GM13977 (cell line): ENCODE measurements at places on chromosomes 12 and 14.

DNA sequence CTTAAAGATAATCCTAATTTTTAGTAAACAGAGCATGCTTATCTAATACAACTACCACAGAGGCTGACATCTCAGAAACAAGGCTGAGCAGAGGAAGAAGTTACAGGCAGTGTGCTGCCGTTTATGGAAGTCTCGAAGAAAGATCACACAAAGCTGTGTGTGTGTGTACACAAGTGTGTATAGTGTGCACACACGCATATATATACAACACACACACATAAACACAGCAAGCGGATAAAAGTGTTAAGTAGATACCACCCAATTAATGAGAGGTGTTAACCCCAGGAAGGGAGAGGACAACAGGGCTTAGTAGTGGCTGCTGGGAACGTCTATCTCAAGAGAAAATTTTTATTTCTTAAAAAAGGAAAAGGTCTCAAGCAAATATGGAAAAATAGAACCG, 15.3 kb downstream of the CCDC88C start:
- no peak for DNase-seq

GRCh38 chr12:27578689-27579372, 54.8 kb downstream of the PPFIBP1 start:
- DNase-seq = no peak

DNA sequence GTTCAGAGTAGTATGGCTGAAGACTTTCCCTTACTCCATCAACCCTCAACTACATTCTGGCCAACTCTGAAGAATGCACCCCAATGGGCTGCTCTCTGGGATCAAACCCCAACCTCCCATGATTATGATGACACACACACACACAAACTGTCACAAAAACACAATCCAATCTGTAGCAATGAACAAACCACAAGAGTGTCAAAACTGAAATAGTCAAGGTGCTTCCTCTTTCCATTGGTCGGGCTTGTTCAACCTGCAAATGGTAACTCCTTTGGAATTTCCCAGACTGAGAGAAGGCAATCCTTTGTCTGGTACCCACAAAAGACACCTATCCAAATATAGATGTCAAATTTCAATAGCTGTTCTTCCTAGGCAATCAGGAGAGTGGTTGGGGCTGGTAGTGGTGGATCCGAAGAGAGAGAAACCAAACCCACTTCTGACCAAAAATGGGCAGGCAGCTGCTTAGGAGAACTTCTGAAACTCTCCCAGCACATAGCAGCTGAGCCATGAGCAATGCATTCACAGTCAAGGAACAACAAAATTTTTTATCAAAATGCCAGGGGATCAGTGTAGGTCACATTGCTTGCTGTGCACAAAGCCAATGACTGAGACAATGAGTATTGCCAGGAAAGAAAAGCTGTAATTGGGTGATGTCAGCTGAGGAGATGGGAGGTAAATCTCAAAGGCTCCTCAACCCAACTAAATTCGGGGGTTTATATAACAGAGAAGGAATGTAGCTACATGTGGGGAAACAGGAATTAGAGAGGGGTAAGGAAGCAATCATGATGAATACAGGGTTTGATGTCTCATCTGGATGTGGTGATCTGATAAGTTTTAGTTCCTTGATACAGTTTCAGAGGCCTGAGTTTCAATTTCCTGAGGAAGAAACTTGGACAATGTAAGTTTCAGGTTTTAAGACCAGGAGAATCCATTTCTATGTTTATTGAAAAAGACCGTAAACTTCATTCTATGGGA, 191.4 kb downstream of the KITLG start:
- DNase-seq = no peak

DNA sequence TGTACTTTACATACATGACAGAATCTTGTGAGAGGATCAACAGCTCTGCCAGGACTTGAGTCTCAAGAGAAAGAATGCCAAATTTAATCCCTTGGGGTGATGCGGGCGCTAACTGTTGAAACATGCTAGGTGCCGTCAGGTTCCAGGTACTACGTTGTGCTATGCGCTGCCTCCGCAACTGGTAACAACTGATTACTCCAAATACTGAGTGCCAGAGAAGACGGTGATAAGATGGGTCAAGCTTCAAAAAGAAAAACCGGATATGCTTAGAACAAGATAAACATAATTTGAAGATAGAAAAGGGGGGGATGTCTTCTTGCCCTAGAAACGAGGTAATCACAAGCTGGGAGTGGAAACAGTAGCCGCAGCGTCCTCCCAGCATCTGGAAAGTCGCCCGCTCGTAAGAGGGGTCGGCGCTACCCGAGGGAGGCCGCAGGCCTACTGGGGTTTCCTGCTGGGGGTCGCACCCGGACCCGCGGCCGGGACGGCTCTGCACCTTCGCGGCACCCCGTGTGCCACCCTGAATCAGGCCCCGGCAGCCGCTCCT, 678 bp downstream of the ZBTB25 start:
- no peak for DNase-seq

- DNase-seq = no peak
These were observed 61.4 kb upstream of the PNMA1 start for GRCh38 chr14:73775339-73776193.

DNA sequence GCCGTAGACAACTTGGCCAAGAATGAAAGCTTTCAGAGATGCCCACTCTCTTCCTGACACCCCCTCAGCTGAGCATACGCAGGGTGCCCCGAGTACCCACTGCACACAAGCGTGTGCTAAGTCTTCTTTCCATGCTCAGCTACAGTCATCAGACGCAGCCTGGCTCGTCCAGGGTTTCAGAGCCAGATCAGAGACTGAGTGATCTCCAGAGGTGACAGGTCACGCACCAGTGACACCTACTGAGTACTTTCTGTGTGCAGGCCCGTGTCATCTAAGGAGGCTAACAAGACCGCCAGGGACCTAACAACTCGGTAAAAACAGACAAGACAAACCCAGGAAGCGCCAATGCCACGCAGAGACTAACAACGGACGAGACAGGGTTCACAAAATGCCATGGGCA, 25.1 kb downstream of the STX2 start:
- DNase-seq = no peak

DNA sequence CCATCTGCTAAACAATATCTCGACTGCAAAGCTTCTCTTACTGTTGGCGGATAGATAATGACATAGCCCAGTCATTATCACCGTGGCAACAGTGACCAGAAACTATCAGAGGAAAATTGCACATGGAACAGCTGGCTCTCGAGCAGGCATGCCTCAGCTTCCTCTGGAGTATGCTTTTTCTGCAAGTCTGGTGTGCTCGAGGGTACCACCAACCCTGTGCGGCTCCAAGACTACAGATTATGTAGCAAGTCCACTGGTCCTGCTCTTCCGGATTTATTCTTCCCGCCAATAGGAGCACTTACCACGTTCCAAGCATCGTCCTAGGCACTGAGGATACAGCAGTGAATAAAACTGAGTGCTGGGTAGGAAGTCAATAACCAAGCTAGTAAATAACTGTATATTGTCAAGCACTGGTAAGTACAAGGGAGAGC, 1.4 kb upstream of the GLRX5 start:
- DNase-seq = no peak

DNA sequence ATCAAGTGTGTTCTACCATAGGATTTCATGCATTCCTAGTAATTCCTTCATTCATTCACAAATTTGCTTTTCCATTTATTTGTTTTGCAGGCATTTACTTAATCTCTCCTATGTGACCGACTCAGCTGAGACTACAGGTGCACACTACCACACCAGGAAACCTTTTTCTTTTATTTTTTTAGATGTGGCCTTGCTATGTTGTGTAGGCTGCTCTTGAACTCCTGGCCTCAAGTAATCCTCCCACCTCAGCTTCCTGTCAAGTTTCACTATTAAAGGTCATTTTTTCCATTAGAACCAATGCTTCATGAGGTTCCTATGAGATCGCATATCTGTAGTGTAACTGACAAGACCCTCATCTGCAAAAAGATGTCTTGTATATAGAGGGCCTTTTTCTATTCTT, 1218.7 kb downstream of the VRK1 start:
- no peak for DNase-seq
